ENCODE measurements at places on chromosomes 12 and 14.

DNA sequence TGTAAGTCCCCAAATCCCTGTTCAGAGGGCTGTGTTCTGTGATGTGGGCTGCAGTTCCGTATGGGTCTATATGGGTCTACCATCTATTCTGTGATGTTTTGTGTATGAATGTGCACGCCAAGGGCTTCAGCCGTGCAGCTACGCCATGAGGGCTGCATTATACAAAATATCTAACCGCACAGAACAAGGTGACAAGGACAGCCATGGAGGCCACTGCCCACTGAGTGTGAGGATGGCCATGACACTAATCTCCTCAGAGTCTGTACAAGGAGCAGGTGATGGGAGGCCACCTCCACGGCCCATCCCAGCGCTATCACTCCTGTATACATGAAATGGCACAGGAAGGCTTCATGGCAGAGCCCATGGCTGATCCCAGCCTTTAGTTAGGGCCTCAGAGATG lies 102.0 kb downstream of the DICER1 start:
- no peak for DNase-seq

- DNase-seq, result no peak
Measured at GRCh38 chr12:75890660-75891059, 140.9 kb downstream of the PHLDA1 start.

DNA sequence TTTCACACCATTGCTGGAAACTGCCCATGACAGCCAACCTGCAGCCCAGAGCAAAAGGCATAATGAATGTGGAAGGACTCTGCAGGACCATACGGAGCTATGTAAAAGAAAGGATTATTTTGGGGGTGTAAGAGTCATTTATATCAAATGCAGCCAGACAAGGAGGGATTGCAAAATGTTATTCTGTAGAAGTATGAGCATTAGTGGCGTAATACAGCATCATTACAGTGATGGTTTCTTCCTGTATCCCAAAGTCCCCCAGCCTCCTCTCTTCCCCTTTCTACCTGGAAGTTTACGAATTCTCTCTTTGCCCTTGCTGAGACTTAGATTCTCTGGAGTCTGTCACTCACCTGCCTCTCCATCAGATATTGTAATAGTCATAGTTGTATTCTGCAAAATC lies 89.9 kb downstream of the BORCS5 start:
- no peak for DNase-seq

GRCh38 chr14:84797326-84797725 lies 732.6 kb upstream of the FLRT2 start:
- DNase-seq, result peak; percentile 42

GRCh38 chr14:81889529-81889928 lies 355.9 kb upstream of the SEL1L start:
- DNase-seq, result no peak

DNA sequence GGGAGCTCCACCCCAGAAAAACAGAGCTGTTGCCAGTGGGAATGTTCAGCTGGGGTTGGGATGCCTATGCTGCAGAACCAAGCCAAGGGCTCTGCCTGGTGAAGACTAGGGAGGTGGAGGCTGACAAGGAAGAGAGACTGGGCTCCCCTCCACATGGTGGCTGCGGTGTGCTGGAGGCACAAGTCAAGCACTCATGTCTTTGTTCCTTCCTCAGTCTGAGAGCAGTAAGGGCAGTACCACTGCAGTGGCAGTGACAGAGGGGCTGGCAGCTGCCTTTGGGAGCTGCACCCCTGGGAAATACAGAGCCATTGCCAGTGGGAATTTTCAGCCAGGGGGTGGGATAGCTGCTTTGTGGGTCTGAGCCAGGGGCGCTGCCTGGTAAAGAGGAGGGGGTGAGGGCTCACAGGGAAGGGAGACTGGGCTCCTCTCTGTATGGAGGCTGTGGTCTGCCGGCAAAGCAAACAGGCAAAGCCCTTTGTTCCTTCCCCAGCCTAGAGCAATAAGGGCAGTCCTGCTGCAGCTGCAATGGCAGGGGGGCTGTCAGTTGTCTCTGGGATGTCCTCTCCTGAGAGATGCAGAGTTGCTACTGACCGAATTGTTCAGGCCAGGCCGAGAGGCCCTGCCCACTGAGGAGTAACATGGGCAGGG lies 255.9 kb downstream of the RAD51B start:
- DNase-seq, result no peak
